Pulmonary artery endothelial cell (primary cell): ENCODE measurements at places on chromosomes 1 and 21. TPM values are rescaled to one million over a fixed set of nuclear protein-coding genes. Genes with fewer than 3 reads are reported as not detected.

SLC25A24 gene
- 45.0 and 51.2 TPM in 2 replicates for total RNA-seq

DNA sequence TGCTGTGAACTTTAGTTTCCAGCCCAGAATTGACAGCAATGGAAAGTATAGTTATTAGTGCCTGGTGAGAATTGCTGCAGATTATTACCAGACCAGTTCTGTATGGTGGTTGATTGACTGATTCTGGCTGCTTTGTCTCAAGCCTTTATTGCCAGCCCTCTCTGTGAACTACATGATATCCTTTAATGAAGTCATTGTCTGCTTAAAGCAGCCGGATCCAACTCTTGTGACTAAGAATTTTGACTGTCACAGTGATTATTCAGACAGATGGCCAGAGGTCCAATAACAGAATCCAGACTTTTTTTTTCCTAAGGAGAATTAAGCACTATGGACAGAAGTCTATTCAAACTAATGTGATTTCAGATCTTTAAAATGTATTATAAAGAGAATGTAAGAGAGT is 1548.6 kb upstream of the B3GALT2 start:
- DNase-seq = no peak

SLC9C2 gene
- not detected in 2 replicates for total RNA-seq

FAM72A gene
- total RNA-seq = 3.8 and 11.9 TPM in 2 replicates

- no peak for DNase-seq
Measured at GRCh38 chr1:160112357-160112756, 3.2 kb upstream of the ATP1A2 start.

- DNase-seq = no peak
Measured at GRCh38 chr1:206606867-206607266, 5.4 kb downstream of the EIF2D start.

S100A3 gene
- total RNA-seq = 0.66 and 0.85 TPM in 2 replicates

GRCh38 chr1:225941187-225941941 is at the start of gene LEFTY2:
TSS of gene LEFTY2 (minus strand) at chr1:225941220. CDS start at chr1:225941140, 80 bp downstream.
- DNase-seq = no peak

GPR89B gene
- total RNA-seq = 14.0 and 19.0 TPM in 2 replicates

TTF2 gene
- 15.2 and 29.1 TPM in 2 replicates for total RNA-seq

- no peak for DNase-seq
Measured at GRCh38 chr1:181094416-181095212, 6.1 kb downstream of the IER5 start.

GRCh38 chr1:223759273-223759672 is 46.9 kb downstream of the CAPN2 start:
- DNase-seq = no peak

GRCh38 chr1:192830595-192831246 is 21.9 kb downstream of the RGS2 start:
- no peak for DNase-seq

- no peak for DNase-seq
Measured at GRCh38 chr1:182279302-182279701, 112.3 kb downstream of the GLUL start.

DNA sequence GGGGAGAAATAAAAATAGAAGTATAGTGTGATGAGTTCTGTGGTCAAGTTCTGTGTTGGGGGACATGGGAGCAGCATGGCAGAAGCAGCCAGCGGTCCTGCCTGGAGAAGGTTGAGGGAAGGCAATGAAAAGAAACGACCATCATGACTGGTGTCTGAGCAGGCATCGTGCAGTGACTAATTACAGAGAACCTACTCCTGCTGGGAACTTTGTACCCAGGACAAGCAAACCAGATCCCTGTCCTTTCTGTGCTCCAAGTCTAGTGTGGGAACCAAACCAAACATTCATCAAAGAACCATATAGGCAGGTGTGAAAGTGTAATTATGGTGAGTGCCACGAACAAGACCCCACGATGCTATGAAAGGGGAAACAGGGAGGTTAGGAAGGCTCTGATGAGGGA is 25.8 kb downstream of the KIAA0040 start:
- no peak for DNase-seq

DNA sequence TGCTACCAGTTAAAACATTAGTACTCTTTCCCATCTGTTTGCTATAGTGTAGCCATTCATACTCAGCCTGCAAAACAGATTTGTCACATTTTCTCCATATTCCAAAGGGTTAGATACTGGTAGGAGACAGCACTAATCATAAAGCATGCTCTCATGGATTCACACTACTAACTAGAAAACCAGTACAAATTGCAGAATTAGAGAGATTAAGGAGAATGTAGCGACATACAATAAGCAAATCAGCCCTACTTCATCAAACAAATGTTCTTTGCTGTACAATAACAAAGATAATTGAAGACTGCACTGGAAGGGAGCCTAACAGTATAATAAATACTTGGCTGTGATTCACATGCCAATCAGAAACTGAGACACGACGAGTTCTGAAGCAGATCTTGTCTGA is 368.0 kb upstream of the PRMT6 start:
- DNase-seq = no peak

DNA sequence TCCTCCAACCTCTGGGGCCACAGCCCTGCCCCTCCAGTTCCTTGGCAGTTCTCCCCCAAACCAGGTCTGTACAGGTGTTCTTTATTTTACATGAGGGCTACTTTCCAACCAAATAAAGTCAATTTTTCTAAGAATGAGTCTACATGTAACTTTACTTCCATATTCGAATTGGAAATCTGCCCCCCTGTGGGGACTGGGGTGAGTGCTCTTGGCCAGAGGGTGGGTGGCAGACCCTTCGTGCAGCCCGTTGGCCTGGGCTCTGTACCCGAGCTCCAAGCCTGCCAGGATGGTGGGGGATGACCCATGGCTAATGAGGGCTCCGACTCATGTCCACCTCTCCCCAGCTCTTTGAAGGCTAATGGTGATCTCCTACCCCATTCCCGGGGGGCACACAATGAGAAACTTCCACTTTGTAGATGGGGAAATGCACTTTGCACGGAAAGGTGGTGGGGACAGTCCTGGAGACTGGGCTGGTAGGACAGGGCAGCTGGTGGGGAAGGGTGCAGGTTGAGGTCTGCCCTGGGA is 589 bp upstream of the CATSPER4 start:
- DNase-seq = no peak

DUSP10 gene
- total RNA-seq = 2.2 and 3.1 TPM in 2 replicates

GRCh38 chr1:13869172-13869797 is 169.3 kb downstream of the PRDM2 start:
- no peak for DNase-seq

GRCh38 chr1:186502087-186502486 is 41.2 kb upstream of the PDC start:
- no peak for DNase-seq

DNA sequence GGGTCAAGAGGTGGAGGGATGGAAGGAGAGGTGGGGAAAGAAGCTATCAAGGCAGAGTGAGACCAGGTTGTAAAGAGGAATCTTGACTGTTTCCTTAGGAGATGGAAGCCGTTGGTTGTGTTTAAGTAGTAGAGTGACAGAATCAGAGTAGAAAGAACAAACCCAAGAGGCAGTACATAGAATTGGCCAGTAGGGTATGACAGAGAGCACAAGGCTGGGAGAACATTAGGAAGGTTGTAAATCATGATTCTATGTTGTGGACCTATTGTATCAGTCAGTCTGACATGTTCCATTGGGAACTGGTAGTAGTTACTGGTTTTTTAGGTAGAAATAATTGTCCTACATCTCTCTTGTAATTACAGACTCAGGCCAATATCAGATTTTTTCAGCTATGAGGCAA is 486.9 kb upstream of the USP24 start:
- DNase-seq = no peak

HRNR gene
- not detected in 2 replicates for total RNA-seq
